ENCODE measurements at places on chromosomes 4 and X.

- no peak for DNase-seq
Measured at GRCh38 chrX:41666251-41666650, 22.5 kb upstream of the GPR34 start.

DNA sequence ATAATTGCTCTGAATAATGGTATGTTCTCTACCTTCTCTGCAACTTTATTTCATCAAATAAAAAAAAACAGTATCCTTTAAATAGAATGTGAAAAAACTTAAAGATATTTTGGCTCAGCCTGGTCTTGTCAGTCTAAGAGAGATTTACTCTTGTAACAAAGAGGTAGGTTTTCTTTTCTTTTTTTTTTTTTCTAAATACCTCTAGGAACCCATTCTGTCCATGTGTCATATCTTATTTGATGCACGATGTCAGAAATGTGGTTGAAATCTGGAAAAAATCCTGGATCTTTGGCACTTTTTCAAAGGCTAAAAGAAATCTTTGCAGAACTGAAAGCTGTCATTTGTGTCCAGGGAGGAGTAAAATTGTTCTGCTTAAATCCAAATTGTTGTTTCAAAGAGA, 17.3 kb upstream of the FGF5 start:
- no peak for DNase-seq

DNA sequence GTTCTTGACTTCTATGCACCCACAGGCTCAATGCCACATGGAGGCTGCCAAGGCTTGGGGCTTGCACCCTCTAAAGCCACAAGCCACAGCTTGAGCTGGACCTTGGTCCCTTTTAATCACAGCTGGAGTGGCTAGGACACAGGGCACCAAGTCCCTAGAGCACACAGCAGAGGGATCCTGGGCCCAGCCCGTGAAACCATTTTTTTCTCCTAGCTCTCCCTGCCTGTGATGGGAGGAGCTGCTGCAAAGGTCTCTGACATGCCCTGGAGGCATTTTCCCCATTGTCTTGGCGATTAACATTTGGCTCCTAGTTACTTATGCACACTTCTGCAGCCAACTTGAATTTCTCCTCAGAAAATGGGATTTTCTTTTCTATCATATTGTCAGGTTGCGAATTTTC, 410.9 kb downstream of the GRID2 start:
- DNase-seq, result no peak

DNA sequence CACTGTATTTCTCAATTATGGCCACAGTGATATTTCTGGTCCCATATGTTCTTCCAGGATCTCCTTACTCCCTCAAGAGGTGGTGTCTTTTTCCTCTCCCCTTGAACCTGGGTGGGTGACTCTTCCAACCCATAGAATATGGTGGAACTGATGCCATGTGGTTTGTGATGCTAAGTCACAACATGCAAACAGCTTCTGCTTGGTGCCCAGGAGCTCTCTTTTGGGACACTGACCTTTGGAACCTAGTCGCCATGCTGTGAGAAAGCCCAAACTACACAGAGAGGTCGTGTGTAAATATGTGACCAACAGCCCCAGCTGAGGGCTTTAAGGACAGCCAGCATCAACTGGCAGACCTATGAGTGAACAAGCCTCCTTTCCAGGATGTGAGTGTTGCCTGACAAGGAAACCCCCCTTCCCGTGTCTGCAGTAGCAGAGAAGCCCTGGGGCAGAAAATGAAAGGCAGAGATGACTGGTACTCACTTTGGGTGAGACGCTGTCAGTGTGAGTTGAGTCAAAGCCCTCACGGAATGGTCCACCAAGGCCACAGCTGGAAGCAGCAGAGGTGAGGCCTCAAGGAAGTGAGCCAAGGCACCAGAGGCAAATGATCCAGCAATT, 223.4 kb downstream of the BCOR start:
- no peak for DNase-seq

DNA sequence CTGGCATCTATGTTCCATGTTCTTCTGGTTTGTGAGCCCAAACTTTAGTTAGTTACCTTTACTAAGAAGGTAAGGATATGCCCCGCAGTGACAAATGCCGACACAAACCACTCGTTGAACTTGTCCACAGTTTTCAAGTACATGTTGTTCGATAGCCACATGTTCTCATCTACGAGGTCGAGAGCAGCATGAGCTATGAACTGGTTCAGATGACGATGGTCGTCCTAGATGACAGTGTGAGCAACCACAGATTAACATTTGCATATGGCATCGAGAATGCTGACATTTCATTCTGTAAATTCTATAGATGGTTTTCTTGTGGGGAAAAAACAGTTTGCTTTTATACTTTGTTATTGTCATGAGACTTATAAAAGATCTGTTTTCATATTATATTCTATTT, 18.0 kb downstream of the TRAPPC2 start:
- DNase-seq, result no peak

GRCh38 chr4:142475663-142476062, 370.4 kb downstream of the INPP4B start:
- DNase-seq, result no peak

DNA sequence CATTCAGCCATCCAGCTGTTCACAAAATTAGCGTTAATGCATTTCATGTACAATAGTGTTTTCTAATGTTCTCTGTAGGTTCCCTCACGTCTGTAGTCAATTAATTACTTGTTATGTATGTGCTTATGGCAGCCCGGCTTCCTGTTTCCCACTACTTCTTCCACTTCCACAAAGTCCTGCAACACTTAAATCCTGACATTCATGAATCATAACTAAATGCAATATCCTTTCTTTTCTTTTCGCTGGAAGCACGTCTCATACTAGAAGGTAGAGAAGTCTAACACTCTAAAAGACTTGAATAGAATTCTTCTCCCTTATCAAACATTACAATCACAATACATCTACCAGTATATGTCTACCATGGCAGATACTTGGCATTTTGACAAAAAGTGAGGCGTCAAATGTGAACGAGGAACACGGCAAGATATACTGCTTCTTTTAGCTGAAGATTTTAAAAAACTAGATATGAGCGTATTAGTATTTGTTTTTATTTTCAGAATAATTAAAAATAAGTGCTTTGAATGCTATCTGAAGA, 239.0 kb upstream of the DIAPH2 start:
- no peak for DNase-seq

GRCh38 chrX:38893441-38893840, 92.2 kb downstream of the MID1IP1 start:
- DNase-seq, result no peak

All from T-helper 17 cell (primary cell).